ENCODE measurements at places on chromosomes 2 and 18. TPM values are rescaled to one million over a fixed set of nuclear protein-coding genes. Genes with fewer than 3 reads are reported as not detected.

GRCh38 chr18:79400591-79401381 is 5.1 kb downstream of the NFATC1 start:
- peak; percentile 73 for DNase-seq

- DNase-seq, result no peak
Observed at GRCh38 chr2:149860276-149860921, 272.8 kb upstream of the MMADHC start.

- peak; percentile 66 for DNase-seq
Observed at GRCh38 chr2:237695201-237695780, 67.9 kb downstream of the LRRFIP1 start.

- no peak for DNase-seq
Observed at GRCh38 chr18:68150961-68151360, 563.9 kb downstream of the TMX3 start.

DNA sequence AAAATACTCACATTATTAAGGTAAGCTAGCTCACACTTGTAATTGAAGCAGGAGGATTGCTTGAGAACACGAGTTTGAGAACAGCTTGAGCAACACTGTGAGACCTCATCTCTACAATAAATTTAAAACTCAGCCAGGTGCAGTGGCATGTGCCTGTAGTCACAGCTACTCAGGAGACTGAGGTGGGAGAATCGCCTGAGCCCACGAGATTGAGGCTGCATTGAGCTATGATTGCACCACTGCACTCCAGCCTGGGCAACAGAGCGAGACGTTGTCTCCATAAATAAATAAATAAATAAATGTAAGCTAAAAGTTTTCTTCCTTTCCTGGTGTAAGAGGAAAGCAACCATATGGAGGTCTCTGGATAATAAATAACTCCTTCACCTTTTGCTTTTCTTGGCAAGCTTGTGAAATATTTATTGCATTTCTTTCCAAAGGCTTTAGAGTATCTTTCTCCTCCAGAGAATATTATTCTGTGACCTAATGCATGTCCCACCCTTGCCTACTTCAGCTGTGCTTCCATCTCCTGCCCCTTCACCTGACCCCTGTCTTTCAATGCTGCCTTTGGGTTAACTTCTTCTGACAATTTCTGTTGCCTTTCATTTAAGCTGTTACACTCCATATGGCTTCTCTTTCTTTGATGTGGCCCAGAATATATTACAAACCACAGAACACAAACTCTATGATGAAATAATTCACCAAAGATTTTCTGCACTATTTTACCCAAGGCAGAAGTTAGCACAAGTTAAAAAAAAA is 280.7 kb upstream of the RND3 start:
- DNase-seq, result no peak

DNA sequence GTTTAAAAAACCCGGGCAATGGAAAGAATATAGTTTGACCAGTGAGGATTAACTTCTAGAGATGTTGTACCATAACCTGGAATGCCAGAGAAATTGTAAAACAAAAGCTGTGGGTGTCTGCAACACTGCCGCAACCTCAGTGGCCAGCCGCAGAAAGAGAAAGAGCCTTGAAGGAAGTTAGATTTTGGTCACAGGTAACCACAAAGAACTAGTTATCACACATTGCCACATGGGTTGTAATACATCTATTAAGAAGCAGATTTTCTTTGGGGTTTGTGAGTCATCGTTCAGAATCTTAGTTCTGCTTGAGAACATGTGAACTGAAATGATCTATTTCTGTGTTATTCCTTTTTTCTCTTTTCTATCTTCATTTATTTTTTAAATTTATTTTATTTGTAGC is 222.9 kb upstream of the AGAP1 start:
- DNase-seq, result no peak

GRCh38 chr2:73907840-73908452 is 15.1 kb downstream of the ACTG2 start:
- DNase-seq, result peak; percentile 18

DNA sequence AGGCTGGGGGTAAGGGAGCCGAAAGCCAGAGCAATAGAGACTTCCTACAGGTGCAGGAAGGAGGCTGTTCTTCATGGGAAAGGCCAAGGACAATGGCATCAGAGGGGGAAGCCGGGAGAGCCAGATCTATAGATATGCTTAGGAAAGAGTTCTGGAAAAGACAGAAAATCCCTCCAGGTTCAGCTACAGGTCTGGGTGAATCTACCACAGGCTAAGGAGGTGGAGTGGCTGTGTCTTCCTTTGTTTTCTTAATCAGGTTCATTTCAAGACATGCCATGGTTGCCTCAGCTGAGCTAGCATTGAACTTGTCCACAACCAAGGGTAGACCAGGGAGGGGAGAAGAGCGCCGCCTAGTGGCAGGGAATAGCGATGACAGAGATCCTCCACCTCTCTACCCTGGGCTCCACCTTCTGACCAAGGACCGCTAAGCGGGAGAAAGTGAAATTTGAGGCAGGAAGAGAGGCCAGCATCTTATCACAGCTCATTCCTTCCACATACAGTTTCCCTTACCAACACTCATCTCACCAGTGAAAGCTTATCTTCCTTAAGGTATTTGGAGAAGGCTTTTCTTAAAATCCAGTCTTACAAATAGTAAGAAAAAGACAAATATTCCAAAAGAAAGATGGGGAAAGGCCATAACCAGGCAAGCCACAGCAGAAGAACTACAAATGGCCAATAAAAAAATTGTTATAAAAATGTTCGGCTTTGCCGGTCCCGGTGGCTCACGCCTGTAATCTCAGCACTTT is 74.2 kb downstream of the VIT start:
- DNase-seq, result no peak

- DNase-seq, result no peak
Observed at GRCh38 chr2:102392096-102392495, 30.9 kb upstream of the IL18RAP start.

DNA sequence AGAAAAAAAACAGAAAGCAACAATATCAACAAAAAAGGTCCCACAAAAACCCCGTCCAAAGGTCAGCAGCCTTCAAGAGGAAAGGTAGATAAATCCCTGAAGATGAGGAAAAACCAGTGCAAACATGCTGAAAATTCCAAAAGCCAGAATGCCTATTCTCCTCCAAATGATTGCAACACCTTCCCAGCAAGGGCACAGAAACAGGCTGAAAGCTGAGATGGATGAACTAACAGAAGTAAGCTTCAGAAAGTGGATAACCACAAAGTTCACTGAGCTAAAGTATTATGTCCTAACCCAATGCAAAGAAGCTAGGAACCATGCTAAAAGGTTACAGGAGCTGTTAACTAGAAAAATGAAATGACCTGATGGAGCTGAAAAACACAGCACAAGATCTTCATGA is 226.4 kb upstream of the DSEL start:
- no peak for DNase-seq

DNA sequence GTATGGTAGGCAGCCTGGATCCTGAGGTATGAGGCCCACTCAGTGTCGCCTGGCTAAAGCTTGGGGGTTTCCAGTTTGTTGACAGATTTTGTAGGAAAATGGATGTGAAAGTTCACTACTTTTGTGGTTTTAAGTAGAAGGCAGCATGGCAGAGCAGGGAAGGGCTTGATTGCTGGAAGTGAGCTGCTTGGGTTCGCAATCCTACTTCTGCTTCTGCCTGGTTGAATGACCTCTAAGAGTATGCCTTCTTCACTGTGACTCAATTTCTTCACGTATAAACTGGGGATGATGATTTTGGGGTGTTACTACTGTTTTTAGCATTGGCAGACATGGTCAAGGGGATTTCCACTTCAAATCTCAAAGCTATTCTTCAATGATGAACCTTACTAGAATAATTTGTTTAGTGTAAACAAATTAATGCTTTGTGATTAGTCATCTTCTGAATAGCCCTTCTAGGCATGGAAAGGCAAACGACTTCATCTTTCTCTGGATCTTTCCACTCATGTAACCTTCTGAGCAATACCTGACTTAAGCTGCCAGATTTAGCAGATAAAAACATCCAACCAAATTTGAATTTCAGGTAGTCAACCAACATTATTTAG is 13.2 kb downstream of the BMP10 start:
- no peak for DNase-seq

- no peak for DNase-seq
Observed at GRCh38 chr18:55001394-55002024, 42.2 kb upstream of the CCDC68 start.

DNA sequence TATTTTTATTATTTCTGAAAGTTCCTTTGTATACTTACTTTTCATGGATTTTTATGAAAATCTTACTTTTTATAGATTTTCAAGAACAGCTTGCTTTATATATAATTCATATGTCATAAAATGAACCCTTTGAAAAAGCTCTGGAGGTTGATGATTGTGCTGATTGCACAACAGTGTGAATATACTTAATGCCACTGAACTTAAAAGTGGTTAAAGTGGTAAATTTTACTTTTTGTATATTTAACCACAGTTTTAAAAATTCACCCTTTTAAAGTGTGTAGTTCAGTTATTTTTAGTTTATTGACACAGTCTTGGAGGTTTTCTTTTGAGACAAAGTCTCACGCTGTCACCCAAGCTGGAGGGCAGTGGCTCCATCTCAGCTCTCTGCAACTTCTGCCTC is 8.4 kb downstream of the SANBR start:
- no peak for DNase-seq

The PLA2R1 gene
- total RNA-seq, result not detected

The ALPG gene
- not detected for total RNA-seq

The SERPINB11 gene
- not detected for total RNA-seq

The MLPH gene
- total RNA-seq, result not detected

The DHRS9 gene
- 0.20 TPM for total RNA-seq

Data from CD8-positive, alpha-beta memory T cell (primary cell).